ENCODE measurements at places on chromosomes 1 and 21.

DNA sequence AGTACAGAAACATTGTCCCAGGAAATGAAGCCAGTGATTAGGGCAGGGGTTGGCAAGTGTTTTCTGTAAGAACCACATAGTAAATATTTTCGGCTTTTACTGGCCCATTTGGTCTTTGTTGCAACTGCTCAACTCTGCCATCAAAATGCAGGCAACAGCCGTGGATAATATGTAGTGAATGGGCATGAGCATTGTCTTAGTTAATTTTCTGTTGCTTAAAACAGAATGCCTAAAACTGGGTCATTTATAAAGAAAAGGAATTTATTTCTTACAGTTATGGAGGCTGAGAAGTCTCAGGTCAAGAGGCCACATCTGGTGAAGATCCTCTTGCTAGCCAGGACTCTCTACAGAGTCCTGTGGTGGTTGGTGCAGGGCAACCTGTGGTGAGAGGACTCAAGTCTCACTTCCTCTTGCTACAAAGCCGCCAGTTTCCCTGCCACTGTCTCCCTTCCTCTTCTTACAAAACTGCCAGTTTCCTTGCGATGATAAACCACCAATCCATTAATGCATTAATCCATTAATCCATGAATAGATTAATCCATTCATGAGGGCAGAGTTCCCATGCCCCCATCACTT, 166.4 kb downstream of the PSMG1 start:
- DNase-seq: no peak

GRCh38 chr1:116579259-116579875, 8.5 kb upstream of the CD58 start:
- DNase-seq: no peak

- no peak for DNase-seq
Measured at GRCh38 chr1:72724951-72725861, 442.9 kb upstream of the NEGR1 start.

- DNase-seq: no peak
Measured at GRCh38 chr1:184908506-184908905, 65.8 kb downstream of the NIBAN1 start.

DNA sequence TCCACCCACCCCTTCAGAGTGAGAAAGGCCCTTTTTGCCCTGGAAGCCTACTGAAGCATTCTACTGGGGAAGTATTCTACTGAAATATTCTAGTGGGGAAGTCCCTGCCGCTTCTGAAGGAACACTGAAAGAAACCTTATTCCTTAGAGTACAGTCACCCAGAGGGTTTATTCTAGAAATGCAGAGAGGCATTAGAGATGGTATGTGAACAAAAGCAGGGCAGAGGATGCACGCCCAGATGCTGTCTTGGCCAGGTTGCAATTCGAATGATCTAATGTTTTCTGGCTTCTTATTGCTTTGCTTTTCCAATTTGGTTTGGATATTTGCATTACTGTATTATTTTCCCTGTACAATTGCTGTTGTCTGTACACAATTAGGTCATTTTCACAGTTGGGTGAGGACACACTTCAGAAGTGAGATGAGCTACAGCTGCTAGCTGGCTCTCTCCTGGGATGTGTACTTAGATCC, 37.1 kb downstream of the CCN1 start:
- DNase-seq: no peak

- DNase-seq: no peak
Measured at GRCh38 chr21:41848958-41849580, 30.1 kb downstream of the PRDM15 start.

DNA sequence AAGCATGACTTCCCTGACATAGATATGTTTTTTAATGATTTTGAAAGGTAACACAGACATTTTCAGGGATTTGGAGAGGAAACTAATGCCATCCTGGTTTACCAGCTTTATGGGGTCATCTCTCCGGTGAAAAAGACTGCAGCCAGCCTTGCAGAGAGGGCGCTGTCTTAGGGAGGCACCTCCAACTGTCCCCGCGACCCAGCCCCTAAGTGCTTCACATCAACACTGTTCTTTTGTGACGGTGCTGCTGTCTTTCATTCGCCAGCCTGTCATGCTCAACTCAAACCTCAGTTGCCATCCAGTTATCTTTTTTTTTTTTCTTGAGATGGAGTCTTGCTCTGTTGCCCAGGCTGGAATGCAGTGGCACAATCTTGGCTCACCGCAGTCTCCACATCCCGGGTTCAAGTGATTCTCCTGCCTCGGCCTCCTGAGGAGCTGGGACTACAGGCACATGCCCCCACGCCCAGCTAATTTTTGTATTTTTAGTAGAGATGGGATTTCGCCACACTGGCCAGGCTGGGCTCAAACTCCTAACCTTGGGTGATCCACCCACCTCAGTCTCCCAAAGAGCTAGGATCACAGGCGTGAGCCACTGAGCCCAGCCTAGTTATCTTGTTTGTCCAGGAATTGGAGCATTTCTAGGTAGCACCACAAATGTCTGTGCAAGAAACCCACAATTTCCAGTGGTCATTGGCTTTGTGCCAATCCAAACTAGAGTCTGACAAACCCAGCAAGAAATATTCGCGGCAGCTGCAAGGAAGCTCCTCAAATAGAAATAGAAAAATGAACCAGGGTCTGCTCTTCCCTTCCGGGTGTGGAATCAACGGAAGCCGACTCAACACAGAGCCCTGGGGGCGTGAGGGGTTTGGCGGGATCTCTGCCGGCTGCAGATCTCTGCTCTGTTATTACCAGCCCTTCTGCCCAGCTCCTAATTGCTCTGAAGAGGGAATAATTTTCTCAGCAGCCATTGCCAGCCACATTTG, 24.2 kb downstream of the PDE9A start:
- no peak for DNase-seq

DNA sequence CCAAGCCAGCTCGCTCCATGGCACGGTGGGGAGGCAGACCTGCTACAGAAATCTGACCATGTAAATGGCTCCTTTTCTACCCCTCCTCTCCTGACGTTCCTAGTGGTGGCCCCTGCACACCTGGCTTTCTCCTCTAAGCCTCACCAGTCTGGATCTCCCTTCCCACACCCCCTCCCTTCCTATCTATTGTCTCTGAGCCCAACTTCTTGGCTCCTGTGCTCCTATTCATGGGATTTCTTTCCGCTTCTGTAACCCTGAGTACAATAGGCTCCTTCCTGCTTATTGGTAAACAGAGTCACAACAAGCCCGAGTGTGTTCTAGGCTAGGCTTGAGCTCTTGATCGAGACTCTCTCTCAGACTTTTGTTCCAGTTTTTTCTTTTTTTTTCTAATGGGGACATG, 17.6 kb downstream of the OPTC start:
- no peak for DNase-seq
